Stimulated activated CD4-positive, alpha-beta T cell treated with anti-CD3 and anti-CD28 coated beads, Interleukin-1b, Interleukin-23, amount 100 ng/mL, for 1 hour (primary cell): ENCODE measurements at places on chromosomes 4 and X.

DNA sequence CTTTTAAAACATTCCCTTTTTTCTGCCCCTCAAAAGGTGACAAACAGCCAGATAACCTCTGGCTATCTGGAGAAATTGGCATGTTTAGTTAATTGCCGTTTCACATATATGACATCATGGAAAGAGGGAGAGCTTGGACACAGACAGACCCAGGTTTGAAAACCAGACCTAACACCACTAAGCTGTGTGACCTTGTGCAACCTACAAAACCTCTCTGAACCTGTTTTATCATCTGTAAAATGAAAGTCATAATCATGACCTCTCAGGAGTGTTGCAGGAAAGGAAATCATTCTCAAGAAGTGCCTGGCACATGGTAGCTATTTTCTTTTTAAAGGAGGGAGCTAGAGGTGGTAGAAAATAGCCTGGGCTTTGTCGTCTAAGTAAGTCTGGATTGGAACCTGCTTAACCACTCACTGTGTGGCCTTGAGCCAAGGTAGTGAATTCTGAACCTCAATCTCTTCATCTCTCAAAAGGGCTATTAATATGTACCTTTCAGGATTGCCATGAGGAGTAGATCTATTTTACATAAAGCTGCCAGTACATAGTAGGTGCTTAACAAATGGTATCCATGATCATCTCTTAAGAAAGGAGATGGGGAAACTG lies 363.5 kb downstream of the BCOR start:
- DNase-seq: no peak

GRCh38 chrX:68533656-68534055 lies 34.8 kb downstream of the YIPF6 start:
- no peak for DNase-seq

DNA sequence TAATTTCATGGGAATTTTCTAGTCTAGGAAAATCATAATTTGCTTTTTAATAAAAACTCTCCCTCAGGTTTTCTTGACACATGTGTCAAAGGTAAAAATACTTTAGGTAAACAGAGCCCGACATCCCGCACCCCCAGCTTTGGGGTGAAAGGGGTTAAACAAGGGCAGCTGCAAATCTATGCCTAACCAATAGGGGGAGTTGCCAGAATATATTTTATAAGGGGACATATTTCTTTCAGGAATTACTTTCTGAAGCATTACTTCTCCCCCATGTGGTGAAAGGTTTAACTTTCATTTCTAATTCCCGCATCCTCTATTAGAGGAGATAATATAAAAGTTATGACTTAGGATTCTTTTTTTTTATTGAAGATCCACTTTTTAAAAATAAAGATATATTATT lies 53.9 kb upstream of the HEPH start:
- no peak for DNase-seq

DNA sequence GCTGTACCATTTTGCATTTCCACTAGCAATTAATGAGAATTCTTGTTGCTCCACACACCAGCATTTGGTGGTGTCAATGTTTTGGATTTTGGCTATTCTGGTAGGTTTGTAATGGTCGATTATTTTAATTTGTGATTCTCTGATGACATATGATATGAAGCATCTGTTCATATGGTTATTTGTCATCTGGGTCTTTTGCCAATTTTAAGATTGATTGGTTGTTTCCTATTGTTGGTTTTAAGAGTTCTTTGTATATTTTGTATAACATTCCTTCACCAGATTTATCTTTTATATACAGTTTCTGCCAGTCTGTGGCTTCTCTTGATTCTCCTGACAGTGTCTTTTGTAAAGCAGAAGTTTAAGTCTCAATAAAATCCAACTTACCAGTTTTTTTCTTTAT lies 18.5 kb upstream of the BDH2 start:
- no peak for DNase-seq

DNA sequence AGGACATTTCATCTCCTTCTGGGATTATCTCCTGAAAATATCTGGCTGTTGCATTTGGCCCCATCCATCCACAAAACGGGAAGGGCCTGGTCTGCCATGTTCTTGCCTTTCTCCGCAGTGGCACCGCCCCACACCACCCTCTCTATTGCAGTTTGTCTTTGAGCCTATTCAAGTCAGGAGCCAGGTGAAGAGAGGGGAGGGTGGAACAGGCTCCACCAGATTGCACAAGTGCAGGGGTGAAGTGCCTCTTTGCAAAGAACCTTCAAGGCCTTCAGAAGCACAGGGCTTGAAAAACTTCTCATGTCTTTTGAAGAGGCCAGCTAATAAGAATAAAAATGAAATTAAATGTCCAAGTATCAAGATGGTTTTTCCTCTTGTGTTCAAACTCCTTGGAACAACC lies 28.7 kb downstream of the RS1 start:
- DNase-seq: no peak

- DNase-seq: no peak
Measured at GRCh38 chr4:125390126-125390525, 75.4 kb downstream of the FAT4 start.

DNA sequence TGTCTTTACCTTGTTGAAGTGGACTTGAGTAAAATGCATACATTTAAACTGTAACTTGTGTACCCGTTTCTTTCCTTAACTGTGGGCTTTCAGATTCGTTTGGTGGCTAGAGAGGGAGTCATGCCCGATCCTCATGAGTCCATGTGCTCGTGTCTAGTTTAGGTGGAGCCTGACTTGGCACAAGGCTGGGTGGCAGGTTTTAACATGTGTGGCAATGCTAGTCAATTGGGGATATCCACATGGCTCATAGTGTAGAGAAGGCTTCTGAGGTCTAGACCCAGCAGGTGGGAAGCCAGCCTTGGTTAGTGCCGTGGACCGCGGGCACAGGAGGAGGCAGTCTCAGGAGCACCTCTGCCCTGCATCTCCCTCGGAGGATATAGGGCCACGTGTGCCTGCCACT lies 48.5 kb upstream of the CLCN4 start:
- no peak for DNase-seq

DNA sequence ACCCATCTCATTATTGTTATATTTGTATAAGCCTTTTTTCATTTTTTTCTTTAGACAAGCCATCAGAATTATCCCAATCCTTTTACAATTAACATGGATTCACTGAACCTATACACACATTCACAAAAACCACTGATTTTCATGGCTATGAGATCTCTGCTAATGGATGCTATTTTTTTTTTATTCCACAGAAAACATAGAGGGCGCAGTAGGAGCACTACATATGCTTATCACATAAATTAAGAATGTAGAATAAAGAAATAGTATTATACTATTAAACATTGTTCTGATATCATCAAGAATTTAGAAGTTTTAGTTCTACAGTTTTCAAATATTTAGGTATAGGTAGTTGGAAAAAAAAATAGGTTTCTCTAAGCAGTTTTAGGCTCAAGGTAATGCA lies 1477.4 kb downstream of the ARAP2 start:
- no peak for DNase-seq

GRCh38 chr4:121408-122084 lies 2.8 kb upstream of the ZNF718 start:
- no peak for DNase-seq

GRCh38 chrX:44997888-44998287 lies 124.9 kb downstream of the KDM6A start:
- DNase-seq: no peak

- DNase-seq: no peak
Measured at GRCh38 chrX:69396916-69397315, 107.2 kb upstream of the NALF2 start.

DNA sequence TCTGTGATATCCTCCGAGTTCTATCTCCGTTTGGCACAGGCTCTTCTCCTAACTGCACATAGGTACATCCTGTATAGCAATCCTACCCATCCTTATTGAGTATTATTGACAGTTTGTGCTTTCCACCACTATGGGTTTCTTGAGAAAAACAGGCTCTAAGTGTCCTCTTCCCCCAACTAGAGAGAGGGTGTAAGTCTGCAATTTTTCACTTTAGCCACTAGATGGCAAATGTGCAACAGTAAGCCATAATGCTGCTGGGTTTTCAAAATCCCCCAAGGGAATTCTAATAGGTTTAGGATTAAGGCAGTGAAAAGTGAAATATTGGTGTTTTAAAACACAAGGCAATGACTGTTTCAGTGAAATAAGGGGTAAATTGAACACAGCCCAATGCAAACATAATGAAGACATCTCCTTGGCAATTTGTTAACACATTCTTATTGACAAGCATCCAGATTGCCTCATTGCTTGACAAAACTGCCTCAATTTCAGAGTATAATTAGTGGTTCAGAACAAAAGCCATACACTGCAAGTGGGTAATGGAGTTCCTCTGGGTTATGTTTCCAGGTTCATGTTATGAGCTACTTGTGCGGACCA lies 239.0 kb upstream of the HTR2C start:
- no peak for DNase-seq

DNA sequence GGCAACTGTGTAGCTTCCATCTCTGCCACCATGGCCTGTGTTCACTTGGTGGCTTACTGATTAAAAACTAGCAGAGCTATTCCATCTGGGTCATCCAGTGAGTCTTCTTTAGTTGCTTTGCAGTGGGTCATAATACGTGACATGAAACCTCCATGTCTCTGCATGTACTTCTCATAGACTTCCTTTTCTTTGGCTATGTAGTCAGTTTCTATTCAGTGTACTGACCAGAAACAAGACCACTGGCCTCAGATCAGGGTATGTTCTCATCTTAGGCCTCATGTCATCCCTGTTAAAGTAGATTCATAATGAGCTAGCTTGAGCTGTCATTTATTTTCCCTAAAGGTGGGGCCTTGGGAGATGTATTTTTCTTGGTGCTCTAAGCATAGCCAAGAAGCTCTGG lies 195.2 kb downstream of the CCNG2 start:
- no peak for DNase-seq

DNA sequence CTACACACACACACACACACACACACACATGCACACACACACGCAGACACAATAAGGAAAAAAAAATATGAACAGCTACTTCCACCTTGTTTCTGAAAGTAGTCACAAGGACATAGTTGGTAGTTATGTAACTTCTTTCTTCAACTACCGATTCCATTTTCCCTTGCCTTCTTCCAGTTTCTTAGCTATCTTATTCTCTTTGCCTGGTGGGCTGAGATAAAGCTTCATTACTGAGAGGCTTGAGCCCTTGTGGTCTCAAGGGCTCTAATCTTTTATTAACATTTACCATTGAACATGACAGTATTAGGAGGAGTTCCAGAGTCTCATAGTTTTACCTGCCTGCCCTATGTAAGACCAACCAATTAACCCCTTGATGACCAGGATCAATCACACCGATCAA lies 8.9 kb upstream of the SMIM10 start:
- DNase-seq: no peak

DNA sequence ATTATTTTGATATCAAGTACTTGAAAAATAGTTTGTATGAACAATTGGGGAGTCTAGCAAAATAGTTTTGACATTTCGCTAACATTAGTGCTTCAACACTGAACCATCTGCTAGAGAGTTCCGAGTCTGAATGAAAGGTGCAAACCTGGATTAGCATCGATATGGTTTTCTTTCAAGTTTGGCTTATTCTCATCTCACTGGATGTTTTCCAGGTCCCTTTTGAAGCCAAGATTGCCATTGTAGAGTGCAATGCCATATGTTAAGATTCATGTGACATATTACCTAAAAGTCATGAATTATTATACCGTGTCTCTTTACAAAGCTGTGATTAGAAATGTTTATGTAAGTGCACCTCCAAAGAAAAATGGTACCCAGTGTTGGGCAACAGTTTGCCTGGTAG lies 36.8 kb upstream of the NAA11 start:
- DNase-seq: no peak

DNA sequence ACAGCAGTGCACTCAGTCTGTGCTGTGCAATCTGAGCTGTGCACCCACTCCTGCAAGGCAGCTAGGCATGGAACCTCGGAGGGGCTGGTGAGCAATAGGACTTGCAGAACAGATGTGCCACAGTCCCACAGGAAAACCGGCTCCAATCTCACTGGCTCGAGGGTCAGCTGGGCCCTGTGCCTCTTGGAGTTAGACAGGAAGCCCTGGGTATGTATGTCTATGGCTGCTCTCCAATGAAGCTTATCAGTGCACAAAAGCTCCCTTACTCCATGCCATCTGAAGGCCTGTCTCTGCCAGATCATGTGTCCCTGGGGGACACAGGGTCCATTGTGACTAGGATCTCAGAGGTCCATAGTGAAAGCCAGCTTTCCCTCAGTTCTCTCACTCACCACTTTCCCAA lies 335.8 kb downstream of the SH3BGRL start:
- DNase-seq: no peak

GRCh38 chr4:57162499-57163019 lies 52.4 kb upstream of the IGFBP7 start:
- DNase-seq: no peak

DNA sequence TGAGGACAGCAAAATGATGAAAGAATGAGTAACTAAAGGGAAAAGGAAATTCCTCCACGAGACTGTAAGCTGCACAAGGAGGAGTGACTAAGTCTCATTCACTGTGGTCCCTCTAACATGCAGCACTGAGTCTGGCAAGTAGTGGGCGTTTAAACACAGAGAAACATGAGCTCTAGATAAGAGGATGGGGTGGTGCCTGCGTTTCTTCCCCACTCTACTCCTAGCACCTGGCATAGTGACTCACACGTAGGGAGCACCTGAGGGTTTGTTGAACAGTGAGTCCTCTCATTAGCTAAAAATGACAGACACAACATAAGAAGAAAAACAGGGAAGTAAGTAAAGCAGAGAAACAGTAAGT lies 105.8 kb upstream of the CBR4 start:
- DNase-seq: no peak

GRCh38 chrX:6930307-6930849 lies 217.1 kb upstream of the STS start:
- no peak for DNase-seq

- no peak for DNase-seq
Measured at GRCh38 chr4:7714176-7714575, 225.5 kb downstream of the AFAP1 start.
